ENCODE measurements at places on chromosomes 12 and 14.

DNA sequence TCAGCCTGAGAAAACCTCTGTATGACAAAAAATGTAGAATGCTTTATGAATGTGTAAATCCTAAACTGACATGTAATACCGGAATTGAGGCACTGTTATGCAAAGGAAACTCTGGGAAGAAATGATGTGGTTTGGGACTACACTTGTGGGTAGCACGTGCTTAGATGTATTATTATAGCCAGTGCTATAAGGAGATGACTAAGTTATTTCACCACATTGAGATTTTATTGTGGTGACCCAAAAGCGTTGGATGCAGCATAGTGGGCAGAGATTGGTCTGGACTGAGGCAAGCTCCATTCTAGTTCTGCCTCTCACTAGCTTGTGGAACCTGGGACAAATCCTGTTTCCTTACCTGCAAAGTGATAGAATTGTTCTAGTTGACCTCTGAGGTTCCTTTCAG is 172.2 kb downstream of the SNAPC1 start:
- DNase-seq = peak; percentile 99

DNA sequence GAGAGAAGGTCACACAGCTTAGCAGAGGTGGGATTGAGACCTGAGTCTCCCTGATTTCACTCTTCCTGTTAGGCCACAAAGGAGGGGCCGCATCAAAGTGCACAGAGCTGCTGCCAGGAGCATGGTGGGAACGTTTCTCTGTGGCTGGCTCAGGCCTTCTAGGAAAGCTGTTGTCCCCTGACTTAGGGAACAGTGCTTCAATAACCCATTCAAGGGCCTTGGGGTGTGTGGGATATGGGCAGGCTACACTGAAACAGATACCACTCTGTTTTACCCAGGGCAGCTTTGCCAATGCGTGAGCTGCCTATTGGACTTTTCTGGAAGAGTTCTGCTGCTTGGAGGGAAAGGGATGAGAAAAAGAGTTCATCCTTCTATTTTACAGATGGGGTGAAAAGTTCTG is 110.0 kb downstream of the ADCK1 start:
- DNase-seq = no peak

GRCh38 chr14:99793213-99794150 is at the start of gene EML1:
Gene EML1, plus strand, starts transcription at chr14:99793413. Its CDS starts 64 bp downstream, at chr14:99793477.
- DNase-seq = peak; percentile 76

DNA sequence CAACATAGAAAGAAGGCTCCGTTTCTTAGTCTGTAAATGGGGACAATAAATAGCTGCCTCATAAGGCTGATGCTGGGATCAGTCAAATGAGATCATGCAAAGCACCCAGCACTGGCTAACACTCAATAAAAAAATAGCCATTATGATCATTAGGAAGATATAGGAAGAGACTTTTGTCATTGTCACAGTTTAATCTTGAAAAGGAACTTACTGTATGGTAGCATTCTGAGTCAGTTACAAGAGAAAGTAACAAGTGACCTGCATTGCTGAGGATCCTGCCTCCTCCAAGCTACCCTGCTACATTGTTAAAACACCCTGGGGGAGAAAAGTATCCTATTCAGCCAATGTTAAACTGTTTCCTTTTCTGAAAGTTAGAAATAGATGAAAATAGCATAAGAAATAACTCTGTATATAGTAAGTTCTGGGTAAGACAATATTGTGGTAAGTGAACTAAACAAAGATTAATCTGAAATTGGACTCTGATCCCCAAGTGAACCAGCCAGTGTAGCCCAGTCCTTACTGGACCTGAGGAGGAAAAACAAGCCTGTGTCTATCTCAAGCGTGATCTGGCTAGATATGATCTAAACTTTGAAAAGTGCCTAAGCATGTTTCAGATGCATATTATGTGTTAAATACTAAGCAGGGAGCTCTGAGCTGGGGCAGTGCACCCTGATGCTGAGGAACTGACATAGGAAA is 3.6 kb upstream of the NUDT4 start:
- no peak for DNase-seq

DNA sequence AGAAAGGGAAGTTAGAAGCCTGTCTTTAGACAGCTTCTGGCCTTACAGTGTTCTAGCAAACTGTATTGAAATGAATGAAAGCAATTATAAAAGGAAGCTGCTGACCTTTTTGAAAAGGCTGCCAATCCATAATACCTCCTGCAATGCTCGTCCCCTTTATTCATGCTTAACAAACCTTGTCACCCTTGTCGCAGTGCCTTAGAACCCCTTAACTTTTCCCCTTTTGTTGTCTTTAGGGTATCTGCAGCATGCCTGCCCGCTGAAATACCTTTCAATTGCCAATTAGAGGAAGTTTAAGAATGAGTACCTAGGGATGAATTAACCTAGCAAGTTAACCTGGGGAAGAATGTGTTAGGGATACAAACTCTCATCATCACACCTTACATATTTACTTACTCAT is 731.2 kb downstream of the RERGL start:
- no peak for DNase-seq

GRCh38 chr12:61896436-61896835 is 363.8 kb upstream of the USP15 start:
- no peak for DNase-seq

DNA sequence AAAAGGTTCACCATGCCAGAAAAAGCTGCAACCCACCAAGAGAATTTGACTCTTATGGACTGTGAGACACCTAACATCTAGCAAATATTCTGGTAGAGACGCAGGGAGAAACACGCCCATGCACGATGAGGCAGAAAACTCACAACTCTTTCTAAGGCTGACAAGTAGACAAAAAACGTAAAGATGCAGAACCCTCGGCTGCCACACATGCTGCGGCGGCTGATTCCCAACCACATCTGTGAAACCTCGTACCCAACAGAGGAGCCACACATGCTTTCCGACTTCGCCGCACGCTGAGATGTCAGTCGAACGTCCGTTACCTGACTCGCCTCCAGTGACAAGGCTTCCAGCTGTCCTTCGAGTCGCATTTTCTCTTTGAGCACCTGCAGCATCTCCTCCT is 21.8 kb downstream of the GOLGA3 start:
- DNase-seq = no peak

DNA sequence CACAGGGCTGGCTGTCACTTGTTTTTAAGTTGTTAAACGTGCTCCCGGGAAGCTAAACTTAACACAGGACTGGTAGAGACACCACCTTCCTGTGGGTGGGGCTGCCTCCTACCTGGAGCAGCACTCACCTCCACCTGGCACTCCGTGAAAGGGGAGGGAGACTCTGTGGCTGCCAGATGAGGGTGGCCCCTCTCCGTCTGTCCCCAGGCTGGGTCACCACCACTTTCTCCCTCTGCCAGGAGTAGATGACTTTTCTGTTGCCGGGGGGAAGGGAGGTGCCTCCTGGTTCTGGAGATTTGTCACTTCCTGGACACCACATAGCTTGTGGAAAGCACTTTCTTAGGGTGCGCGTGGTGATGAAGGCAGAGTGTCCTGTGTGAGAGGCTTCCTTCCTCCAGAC is 81.3 kb downstream of the WDR20 start:
- DNase-seq = peak; percentile 44

DNA sequence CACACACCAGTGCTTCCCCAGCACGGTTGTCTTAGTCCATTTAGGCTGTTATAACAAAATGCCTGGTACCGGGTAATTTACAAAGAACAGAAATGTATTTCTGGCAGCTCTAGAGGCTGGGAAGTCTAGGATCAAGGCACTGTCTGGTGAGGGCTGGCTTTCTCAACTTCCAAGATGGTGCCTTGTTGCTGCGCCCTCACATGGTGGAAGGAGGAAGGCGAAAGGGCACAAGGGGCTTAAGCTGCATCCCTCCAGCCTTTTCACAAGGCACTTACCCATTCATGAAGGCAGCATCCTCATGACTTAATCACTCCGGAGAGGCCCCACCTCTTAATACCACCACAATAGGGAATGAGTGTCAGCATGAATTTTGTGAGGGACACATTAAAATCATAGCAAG is 155.5 kb downstream of the SLC15A5 start:
- DNase-seq = no peak

DNA sequence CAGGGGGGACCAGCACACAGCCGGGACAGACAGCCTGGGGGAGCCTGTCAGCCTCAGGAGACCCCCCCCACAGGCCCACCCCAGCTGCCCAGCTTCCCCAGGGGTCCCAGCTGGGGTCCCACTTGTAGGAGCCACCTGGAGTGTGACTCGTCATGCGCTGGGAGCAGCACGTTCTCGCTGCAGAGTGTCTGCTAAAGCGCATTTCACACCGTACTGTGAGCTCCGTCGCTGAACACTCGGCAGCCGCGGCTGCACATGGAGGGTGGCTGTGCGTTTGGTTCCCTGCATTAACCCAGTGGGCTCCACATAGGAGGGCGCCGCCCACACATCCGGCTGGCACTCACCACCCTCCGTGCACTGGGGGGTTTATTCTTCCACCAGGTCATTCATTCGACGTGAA is 56.7 kb downstream of the FBRSL1 start:
- no peak for DNase-seq

- DNase-seq = no peak
Observed at GRCh38 chr14:23528555-23528954, 23.0 kb downstream of the ZFHX2 start.

DNA sequence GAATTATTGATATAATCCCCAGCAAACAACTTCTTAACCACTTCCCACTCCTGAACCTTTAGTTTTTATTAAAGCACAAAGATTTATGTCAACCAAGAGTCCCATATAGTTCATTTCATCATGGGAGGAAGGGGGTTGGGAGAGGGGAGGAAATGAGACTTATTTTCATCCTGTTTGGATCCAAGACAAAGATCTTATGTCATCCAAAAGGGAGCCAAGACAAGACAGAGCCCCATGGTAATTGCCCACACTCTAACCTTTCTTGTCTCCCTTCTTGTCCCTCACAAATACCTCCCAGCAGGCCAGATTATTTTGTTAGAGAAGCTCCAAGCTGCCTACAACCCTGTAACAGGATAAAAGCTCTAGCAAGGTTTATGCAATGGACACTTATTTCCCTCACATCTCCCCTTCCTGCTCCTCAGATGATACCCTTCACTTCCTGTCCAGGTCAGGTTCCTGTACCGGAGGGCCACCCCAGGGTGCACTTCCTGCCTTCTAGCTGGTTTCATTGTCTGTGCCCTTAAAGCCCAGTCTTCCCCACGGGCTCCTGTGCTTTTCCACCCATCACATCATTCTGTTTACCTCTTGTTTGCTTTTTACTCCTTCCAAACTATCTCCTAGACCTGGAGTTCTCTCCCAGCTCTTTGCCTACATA is 123.7 kb upstream of the MDM1 start:
- peak; percentile 12 for DNase-seq

Measured in IMR-90 (cell line).